ENCODE measurements at places on chromosomes 16 and 17. TPM values are rescaled to one million over a fixed set of nuclear protein-coding genes. Genes with fewer than 3 reads are reported as not detected.
A peak's percentile ranks its signal among the peaks of the same experiment; 100 is the strongest.

DNA sequence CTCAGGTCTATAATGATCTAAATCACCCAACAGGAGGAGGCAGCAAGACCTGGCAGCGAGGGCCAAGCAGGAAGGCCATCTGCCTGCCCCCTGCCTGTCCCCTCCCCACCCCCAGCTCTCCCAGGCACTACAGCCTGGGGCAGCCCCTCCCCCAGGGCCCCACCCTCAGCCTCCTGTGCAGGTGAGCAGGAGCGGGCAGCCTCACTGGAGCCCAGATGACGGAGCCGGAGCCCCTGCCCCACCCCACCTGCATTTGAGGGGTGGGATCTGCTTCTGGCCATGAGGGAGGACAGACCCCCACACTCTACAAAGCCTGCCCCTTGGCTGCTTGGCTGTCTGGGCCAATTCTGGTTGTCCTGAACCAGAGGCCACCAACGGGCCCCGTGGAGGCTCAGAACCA lies 12.4 kb upstream of the BAHCC1 start:
- no peaks in the 10 kb centered on the region for H3K36me3 ChIP-seq
- no peak for DNase-seq
- H3K4me3 ChIP-seq, result no peak overlapping the region
- H3K4me1 ChIP-seq, result no peaks in the 10 kb centered on the region
- no peaks in the 10 kb centered on the region for H3K27me3 ChIP-seq
- H3K27ac ChIP-seq, result no peak overlapping the region

GRCh38 chr17:5220074-5220473 lies 14.6 kb downstream of the SCIMP start:
- no peak overlapping the region for H3K27ac ChIP-seq
- no peaks in the 10 kb centered on the region for H3K27me3 ChIP-seq
- H3K4me3 ChIP-seq, result no peak overlapping the region
- peaks cover 2% of the 10 kb centered on the region for H3K36me3 ChIP-seq

- H3K36me3 ChIP-seq, result peaks cover 38% of the 10 kb centered on the region
- DNase-seq, result no peak
- no peak overlapping the region for H3K27ac ChIP-seq
- no peaks in the 10 kb centered on the region for H3K27me3 ChIP-seq
- H3K4me3 ChIP-seq, result no peak overlapping the region
- H3K4me1 ChIP-seq, result no peaks in the 10 kb centered on the region
Measured at GRCh38 chr16:15732416-15732815, 82.4 kb downstream of the NDE1 start.

GRCh38 chr16:58733248-58733670 lies 857 bp downstream of the GOT2 start:
- H3K4me3 ChIP-seq, result peak overlapping the region; percentile 32
- no peaks in the 10 kb centered on the region for H3K36me3 ChIP-seq
- no peaks in the 10 kb centered on the region for H3K4me1 ChIP-seq
- no peaks in the 10 kb centered on the region for H3K27me3 ChIP-seq
- H3K27ac ChIP-seq, result peak overlapping the region; percentile 1
- DNase-seq, result no peak

GRCh38 chr17:66469890-66470289 lies 167.5 kb downstream of the PRKCA start:
- H3K4me3 ChIP-seq, result no peak overlapping the region
- H3K4me1 ChIP-seq, result peaks cover 8% of the 10 kb centered on the region
- H3K27ac ChIP-seq, result no peak overlapping the region

- H3K36me3 ChIP-seq, result peaks cover 3% of the 10 kb centered on the region
- H3K27ac ChIP-seq, result no peak overlapping the region
- no peaks in the 10 kb centered on the region for H3K27me3 ChIP-seq
- no peak overlapping the region for H3K4me3 ChIP-seq
- no peak for DNase-seq
- H3K4me1 ChIP-seq, result peaks cover 3% of the 10 kb centered on the region
Measured at GRCh38 chr17:63349478-63350000, 96.6 kb downstream of the CYB561 start.

- no peak overlapping the region for H3K27ac ChIP-seq
- no peaks in the 10 kb centered on the region for H3K27me3 ChIP-seq
- no peak for DNase-seq
- H3K4me1 ChIP-seq, result no peaks in the 10 kb centered on the region
Measured at GRCh38 chr17:14196377-14196997, 40.2 kb downstream of the CDRT15 start.

The SLC52A1 gene
- not detected for total RNA-seq

The SLFN12 gene
- total RNA-seq, result 20.8 TPM

Measured in aorta (tissue), 5 donors.